HTR-8/SVneo (cell line): ENCODE measurements at places on chromosomes 6 and 20.

DNA sequence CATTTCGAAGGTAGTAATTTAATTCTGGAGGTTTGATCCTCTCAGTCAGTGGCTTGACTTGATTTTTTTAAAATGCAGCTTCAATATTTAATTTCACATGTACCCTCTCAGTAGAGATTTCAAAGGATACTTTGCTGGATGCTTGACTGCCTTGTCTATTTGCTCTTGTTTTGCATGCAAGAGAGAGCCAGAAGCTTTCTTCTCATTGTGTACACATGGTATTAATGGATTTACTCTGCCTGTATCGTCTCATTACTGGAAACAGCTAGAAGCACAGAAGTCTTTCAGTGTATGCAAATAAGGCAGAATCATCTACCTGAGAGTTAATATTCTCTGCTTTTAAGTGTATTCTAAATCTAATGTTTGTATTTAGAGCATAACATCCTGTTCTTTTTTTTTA lies 84.3 kb upstream of the FOXO3 start:
- DNase-seq: no peak

- no peak for DNase-seq
Observed at GRCh38 chr20:3093861-3094361, 9.4 kb upstream of the AVP start.

DNA sequence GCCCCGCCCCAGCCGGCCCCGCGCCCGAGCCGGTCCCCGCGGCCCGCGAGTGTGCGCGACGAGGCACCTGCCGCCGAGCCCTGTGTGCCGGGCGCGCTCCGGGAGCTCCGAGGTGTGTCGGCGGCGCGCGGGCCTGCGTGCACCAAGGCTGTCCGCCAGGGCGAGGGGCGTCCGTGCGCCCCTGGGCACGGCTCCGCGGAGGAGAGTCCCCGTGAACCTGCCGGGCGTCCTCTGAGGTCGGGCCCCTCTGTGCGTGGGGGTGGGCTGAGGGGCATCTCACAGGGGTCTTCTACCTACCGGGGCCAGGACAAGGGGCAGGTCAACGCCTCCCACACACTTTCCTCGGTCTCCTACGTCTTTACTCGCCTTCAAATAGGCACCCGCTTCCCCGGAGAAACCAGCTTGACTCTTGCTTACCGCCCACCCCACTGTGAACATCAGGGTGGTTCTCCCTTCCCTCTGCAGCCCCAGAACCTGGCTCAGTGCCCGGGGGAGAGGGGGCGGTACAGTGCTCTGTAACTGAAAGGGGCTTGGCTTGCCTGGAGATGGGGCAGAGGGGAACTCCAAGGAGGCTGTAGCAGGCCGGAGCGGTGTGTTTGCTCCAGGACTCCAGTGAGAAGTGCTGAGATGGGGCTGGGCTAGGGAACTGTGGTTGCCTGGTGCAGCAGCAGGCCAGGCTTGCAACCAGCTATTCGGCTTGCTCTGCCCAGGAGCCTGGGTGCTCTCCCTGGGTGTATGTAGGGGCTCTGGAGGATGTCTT lies at the start of gene SAMD10:
TSS of gene SAMD10 (minus strand) at position 86 of the 760 bp plus-strand sequence. CDS start 175 bp downstream, outside the sequence.
- DNase-seq: peak; percentile 65

- DNase-seq: peak; percentile 13
Observed at GRCh38 chr6:80094017-80094416, 12.5 kb upstream of the BCKDHB start.
